H9 (cell line): ENCODE measurements at places on chromosomes 1 and 21.

DNA sequence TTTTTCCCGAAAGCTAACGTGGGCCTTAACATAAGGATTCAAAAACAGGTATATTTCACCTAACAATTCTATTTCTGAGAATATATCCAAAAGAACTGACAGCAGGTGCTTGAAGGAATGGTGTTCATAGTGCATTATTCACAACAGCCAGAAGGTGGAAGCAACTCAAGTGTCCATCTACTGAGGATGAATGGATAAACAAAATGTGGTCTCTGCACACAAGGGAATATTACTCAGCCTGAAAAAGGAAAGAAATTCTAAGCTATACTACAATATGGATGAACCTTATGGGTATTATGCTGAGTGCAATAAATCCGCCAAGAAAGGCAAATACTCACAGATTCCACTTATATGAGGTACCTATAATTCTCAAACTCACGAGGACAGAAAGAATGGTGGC is 6.1 kb upstream of the RIPPLY3 start:
- no peak for DNase-seq

DNA sequence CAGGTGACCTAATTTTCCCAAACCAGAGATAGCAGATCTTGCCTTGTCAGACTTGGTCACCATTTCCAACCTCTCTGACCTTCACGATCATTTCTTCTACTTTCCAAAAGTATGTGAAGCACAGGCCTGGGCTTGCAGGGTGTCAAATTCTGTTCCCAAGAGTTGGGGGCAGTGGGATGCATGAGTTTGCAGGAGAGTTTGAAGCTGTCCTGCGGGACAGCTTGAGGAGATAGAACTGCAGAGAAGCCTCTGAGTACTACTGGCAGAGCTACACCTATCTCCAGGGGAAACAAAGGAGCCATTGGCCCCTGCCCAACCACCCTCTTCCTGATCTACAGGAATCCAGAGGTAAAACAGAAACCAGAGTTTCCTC is 11.3 kb downstream of the TXNIP start:
- DNase-seq: no peak

DNA sequence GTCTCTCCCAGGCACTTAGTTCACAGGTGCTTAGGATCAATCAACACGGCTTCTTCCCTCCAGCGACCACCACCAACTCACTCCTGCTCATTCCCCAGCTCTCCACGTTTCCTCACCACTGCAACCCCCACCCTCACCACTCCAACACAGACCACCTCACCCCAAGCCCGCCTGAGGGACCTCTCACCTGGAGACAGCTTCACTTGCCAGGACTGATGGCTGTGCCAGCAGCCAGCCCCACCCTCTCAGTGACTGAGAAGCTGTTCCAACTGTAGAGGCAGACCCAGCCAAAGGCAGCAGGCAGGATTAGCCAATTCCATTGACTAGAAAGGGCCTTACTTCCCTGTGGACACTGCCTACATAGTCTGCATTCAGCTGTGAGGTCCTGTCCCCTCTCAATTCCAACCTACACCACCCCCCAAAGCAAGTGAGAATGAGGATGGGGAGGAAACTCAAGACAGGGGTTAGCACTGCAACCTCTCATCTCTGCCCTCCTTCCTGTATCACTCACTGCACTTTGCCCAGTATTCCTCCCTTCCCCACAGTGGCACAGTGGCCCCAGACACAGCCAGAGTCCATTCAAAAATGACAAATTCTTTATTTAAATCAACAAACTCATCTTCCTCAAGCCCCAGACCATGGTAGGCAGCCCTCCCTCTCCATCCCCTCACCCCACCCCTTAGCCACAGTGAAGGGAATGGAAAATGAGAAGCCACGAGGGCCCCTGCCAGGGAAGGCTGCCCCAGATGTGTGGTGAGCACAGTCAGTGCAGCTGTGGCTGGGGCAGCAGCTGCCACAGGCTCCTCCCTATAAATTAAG is 7.6 kb downstream of the TAGLN2 start:
- no peak for DNase-seq

DNA sequence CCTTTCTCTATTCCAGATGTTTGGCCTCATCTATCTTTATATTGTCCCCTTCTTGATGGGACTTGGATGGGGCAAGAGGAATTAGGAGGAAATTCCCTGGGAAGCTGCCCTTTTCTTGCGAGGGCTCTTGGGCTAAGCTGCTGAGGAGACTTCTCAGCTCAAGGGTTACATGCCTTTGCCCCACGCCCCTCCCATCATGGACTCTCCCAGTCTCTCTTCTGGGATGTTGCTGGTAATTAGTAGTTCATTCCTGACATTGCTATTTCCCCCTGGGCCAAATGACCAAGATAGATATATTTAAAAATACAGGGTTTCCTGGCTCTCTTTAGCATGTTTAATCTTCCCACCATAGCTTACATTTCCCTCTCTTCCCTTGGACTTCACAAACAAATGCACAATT is 90.6 kb upstream of the RALGPS2 start:
- DNase-seq: no peak

DNA sequence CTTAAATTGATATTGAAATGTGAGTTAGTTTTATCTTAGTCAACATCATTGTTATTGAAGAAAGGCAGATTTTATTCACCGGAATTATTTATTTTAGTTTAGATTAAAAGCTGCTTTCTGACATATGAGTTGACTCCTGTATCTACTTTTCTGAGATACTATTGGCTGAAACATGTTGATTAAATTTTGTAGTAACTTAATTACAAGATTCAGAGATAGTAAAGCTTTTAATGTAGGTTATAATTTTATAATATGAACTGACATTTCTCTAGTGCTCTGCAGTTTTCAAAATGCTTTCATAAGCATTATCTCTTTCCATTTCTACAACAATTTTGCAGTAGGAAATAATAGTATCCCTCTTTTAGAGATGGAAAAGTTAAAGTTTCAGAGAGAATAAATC is 616.0 kb downstream of the USP25 start:
- DNase-seq: no peak

DNA sequence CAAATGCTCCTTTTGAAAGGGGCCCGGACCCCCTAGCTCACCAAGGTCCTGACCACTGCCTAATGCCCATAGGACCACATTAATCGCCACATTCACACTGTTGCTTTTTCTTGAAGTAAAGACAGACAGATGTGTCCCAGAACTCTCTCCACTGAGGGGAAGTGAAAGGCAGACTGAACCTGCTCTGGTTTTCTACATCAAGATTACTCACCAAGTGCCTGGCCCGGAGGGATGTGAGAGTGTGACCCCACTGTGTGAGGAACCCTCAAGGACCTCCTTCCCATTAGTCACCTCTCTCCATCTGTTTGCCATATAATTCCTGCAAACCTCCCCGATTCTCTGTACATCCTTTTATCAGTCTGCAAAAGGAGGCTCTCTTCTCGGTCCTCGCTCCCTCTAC is 381.5 kb downstream of the OMA1 start:
- DNase-seq: no peak
